ENCODE measurements at places on chromosomes 3 and 15.

GRCh38 chr3:57331078-57331610, 38.7 kb upstream of the ASB14 start:
- no peak for DNase-seq

GRCh38 chr3:63862804-63863149, 828 bp downstream of the THOC7 start:
- no peak for DNase-seq

- peak; percentile 7 for DNase-seq
Observed at GRCh38 chr3:121883507-121883906, 10.7 kb upstream of the SLC15A2 start.

GRCh38 chr3:25386686-25387255, 41.3 kb upstream of the RARB start:
- DNase-seq, result peak; percentile 33

DNA sequence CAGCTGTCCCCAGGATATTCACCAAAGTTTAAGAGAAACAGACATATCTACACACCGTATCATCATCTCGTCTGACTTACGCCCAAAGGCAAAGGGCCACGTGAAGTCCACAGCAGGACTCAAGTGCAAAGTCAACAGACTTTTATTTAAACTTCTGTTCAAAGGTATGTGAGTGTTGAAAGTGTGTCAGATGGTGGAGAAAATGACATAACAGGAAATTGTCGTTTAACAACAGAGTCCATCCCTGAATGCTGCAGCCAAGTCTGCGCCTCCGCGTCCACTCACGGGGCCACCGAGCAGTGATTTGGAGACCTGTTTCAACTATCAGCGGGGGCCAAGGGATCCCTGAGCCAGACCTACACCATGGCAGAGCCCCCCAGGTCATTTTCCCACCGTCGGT, 165.6 kb downstream of the XXYLT1 start:
- no peak for DNase-seq

- peak; percentile 79 for DNase-seq
Observed at GRCh38 chr3:173622166-173622565, 224.6 kb downstream of the NLGN1 start.

DNA sequence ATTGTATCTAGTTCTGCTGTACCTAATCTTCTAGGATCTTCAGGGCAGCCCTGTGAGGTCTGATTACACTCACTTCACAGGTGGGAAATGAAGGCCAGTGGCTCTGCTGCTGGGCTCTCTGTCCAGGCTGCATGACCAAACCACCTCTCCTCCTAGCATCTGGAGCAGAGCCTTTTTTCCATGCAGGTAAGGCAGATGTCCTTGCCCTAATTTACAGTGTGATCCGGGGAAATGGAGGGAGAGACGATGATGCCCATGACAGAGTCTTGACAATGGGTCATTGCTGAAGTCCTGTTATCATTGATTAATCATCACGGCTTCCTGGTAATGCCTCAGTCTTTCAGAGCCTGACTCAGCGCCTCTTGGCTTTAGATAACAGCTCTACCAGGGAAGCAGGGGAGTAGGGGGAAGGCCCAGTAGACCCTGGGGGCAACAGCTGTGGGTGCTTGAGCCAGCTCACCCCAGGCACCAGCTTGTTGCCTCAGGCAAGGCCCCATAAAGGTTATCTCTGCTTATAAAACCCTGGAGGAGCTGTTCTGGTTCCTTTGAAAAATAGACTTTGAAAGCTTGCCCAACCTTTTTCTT, 153.4 kb downstream of the GABRG3 start:
- DNase-seq, result no peak

GRCh38 chr3:46869440-46869839, 6.2 kb upstream of the MYL3 start:
- no peak for DNase-seq

DNA sequence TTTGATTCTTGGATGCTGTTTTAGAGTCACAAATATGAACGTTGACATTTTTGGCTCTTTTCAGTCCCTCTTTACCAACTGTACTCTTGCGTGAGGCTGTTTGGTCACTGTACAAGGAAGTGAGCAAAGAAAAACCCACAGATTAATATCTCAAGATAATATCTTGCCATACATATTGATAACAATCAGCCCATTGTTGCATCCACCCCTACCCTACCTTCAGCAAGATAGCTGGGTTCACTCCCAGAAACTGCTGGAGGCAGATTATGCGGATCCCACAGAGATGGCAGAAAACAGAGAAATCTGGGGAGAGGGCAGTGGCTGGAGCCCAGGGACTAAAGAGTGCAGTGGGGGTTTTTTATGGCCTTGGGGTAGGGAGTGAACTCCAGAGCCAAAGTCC, 29.9 kb upstream of the MFSD1 start:
- DNase-seq, result no peak

Data from fibroblast of skin of abdomen (primary cell).